IPS DF 6.9 (cell line): ENCODE measurements at places on chromosomes 4 and X.

DNA sequence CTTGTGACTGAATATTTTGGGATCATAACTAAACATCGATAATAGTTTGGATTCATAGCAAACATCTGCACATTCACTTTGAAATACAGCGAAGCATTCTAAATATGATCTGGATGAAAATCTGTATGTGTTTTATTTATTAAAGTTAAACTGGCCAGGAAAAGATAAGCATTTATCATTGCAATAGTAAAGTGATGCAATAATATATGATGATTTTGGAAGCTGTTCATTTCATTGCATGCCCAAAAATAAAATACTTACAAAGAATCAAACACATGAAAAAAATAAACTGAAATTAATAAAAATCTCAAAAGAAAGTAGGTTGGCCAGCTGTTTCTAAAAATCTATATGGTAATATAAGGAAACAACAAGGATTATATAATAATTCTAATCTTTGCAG, 1.9 kb downstream of the PRDM5 start:
- H3K4me3 ChIP-seq = no peak overlapping the region
- DNase-seq = no peak
- no peaks in the 10 kb centered on the region for H3K27me3 ChIP-seq
- H3K4me1 ChIP-seq = no peaks in the 10 kb centered on the region
- no peak overlapping the region for H3K27ac ChIP-seq

- no peaks in the 10 kb centered on the region for H3K36me3 ChIP-seq
- no peak overlapping the region for H3K27ac ChIP-seq
- no peaks in the 10 kb centered on the region for H3K27me3 ChIP-seq
- no peak overlapping the region for H3K4me3 ChIP-seq
- no peaks in the 10 kb centered on the region for H3K4me1 ChIP-seq
- no peak for DNase-seq
Measured at GRCh38 chrX:107766470-107767150, 9.0 kb downstream of the TSC22D3 start.

DNA sequence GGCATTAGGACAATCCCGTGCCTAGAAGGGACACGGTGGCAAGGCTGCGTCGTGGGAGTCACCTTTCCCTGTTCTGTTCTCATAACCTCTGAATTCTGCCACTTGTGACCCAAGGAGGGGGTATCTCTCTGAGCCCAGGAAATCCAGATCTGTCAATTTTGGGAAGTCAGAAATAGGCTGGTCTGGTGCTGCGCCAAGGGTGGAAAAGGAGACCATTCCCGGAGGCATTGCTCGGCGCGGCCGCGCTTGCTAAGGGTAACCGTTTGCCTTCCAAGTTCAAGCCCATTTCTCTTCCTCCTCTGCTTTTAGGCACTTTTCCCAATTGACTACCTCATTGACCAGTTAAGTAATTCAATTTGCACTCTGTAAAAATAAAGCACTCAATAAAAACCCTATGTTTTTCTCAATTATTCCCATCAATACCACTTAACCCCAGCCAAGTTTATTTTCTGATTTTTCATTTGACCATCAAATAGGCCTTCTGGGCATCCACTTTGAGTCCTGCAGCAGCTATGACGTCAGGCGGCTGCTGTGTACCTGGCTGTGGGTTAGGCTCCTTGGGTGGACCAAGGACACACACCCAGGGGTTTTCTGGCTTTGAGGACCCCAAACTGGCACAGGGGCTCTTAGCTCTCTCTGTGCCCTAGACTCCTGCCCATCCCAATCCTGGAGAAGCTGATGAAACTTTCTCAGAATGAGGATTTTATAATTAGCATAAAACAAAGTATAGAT, 12.5 kb downstream of the SORCS2 start:
- no peaks in the 10 kb centered on the region for H3K36me3 ChIP-seq
- H3K27me3 ChIP-seq = no peaks in the 10 kb centered on the region
- H3K4me1 ChIP-seq = peaks cover 3% of the 10 kb centered on the region; the same call in 1 of the 2 replicates
- no peak overlapping the region for H3K27ac ChIP-seq
- DNase-seq = no peak

- H3K4me3 ChIP-seq = no peak overlapping the region
- H3K27me3 ChIP-seq = no peaks in the 10 kb centered on the region
- H3K27ac ChIP-seq = no peak overlapping the region
Measured at GRCh38 chr4:110793890-110794554, 171.1 kb upstream of the PITX2 start.

GRCh38 chrX:9033179-9033578, 748 bp downstream of the FAM9B start:
- DNase-seq = no peak
- no peaks in the 10 kb centered on the region for H3K27me3 ChIP-seq

DNA sequence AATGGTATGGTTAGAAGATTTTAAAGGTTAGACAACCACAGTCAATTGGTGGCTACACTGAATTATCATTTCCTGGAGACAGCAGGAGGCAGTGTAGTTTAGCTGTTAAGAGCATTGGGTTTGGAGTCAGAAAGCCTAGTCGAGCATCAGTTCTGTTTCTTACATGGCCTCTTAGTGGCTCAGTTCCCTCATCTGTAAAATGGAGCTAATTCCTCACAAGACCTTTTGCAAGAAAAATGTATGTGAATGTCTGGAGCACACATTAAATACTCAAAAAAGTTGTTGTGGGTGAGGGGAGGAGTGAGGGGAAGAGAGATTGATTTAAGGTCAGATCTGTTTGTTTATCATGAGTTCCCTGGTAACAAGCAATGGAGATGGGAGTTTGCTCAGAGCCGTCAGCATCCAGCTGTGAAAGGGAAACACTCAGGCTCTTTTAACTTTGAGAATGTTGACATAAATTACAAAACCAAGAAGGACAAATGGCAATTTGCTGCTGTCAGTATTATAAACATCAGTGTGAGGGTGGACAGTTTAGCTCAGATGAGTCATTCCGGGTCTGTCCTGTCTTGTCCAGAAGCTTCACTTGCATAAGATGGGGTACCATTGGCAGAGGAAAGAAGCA, 98.2 kb upstream of the PGRMC2 start:
- no peak overlapping the region for H3K4me3 ChIP-seq
- no peaks in the 10 kb centered on the region for H3K36me3 ChIP-seq
- H3K27me3 ChIP-seq = no peaks in the 10 kb centered on the region
- DNase-seq = no peak

- no peaks in the 10 kb centered on the region for H3K27me3 ChIP-seq
- H3K27ac ChIP-seq = no peak overlapping the region
- no peak for DNase-seq
- no peaks in the 10 kb centered on the region for H3K4me1 ChIP-seq
Measured at GRCh38 chrX:13471269-13471668, 98.1 kb upstream of the EGFL6 start.

DNA sequence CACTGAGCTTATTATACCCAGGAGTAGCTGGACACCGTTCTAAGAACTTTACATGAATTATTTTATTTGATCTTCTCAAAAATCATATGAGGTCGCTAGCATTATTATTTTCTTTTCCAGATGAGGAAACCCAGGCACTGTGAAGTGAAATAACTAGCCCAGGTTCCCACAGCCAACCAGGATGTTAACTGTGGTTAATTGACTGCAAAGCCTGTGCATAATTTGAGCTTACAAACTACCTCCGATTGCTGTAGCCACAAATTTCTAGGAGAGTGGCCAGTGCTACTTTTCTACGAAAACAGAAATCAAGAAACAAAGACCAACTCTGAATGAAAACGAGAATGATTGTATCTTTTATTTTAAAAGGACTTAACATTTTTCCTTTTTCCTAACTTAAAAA, 27.2 kb downstream of the SPRY1 start:
- DNase-seq = no peak
- no peaks in the 10 kb centered on the region; the same call in 1 of the 2 replicates for H3K4me1 ChIP-seq
- H3K27me3 ChIP-seq = no peaks in the 10 kb centered on the region

GRCh38 chrX:120305531-120306141, 5.6 kb downstream of the TMEM255A start:
- no peaks in the 10 kb centered on the region for H3K4me1 ChIP-seq
- peaks cover 23% of the 10 kb centered on the region; the same call in 1 of the 2 replicates for H3K27me3 ChIP-seq
- H3K27ac ChIP-seq = no peak overlapping the region
- H3K36me3 ChIP-seq = no peaks in the 10 kb centered on the region

DNA sequence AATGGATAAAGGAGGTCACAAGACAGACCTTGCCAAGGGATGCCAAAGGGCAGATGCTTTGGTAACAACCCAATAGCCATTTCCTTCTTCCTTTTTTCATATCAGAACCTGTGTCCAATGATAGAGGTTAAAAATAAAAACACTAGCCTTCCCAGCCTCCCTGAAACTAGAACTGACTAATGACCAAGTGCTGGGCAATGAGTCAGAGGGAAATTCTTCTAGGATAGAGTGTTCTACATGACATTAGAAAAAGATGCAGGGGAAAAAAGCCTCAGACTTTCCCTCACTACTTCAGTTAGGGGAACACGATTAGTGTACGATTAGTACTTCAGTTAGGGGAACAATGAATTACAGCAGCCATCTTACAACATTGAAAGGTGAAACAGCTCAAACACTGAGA, 29.3 kb upstream of the FAM47C start:
- H3K27me3 ChIP-seq = no peaks in the 10 kb centered on the region
- DNase-seq = no peak
- H3K27ac ChIP-seq = no peak overlapping the region
- H3K36me3 ChIP-seq = no peaks in the 10 kb centered on the region
- no peaks in the 10 kb centered on the region; the same call in 1 of the 2 replicates for H3K4me1 ChIP-seq

GRCh38 chr4:185932491-185932890, 120.5 kb upstream of the SORBS2 start:
- H3K4me3 ChIP-seq = no peak overlapping the region
- 0 out of 2 replicates have a peak, but pooled peaks cover 3% of the 10 kb centered on the region for H3K4me1 ChIP-seq
- no peak for DNase-seq
- no peaks in the 10 kb centered on the region for H3K36me3 ChIP-seq
